ENCODE measurements at places on chromosomes 3 and 15. TPM values are rescaled to one million over a fixed set of nuclear protein-coding genes. Genes with fewer than 3 reads are reported as not detected.

The THBS1 gene
- 3,974 TPM for total RNA-seq

The IL17RE gene
- total RNA-seq, result 2.5 TPM

The GREM1 gene
- 30.4 TPM for total RNA-seq

The GOLGA6A gene
- total RNA-seq, result not detected

The GOLGA6B gene
- total RNA-seq, result not detected

The TF gene
- 1.8 TPM for total RNA-seq

The CCR2 gene
- 1.6 TPM for total RNA-seq

The CHRD gene
- 16.3 TPM for total RNA-seq

The HYKK gene
- total RNA-seq, result 15.3 TPM

The CPNE9 gene
- total RNA-seq, result 0.14 TPM

The TNFSF10 gene
- 36.4 TPM for total RNA-seq

The P2RY14 gene
- 21.4 TPM for total RNA-seq

The IQCF5 gene
- total RNA-seq, result not detected

The TTLL13 gene
- total RNA-seq, result not detected

DNA sequence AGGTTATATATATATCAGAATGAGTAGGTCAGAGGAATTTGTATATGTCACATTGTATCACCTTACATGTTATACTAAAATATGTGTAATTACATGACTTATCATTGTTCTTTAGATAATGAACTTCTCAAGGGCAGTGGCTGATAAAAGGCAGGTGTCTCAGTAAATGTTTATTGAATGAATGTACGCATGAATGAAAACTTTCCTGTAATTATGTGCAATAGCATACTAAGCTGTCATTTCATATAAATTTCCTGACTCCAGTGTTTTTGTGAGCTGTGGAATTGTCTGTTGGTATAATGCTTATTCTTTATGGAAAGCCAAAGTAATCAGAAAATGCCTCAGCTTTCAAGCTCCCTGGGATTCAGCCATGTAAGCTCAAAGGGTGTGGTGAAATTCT is 4.2 kb downstream of the TBC1D23 start:
- no peak for DNase-seq

DNA sequence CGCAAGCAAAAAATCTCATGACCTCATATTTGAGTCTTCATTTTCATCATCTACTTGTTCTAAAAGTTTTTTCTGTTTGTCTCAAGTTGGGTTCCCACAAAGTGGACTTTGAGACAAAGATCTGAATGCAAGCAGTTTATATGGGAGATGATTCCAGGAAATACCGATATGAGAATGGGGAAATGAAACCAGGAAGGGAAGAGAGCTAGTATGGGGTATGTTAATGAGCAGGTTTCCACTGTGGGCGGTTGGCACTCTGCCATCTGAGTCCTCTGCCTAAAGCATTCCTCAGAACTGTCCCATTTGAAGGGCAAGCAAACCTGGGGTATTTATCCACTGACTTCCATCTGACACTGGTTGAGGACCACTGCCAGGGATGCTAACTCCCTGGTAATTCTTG is 8.8 kb downstream of the ADPRH start:
- peak; percentile 78 for DNase-seq

DNA sequence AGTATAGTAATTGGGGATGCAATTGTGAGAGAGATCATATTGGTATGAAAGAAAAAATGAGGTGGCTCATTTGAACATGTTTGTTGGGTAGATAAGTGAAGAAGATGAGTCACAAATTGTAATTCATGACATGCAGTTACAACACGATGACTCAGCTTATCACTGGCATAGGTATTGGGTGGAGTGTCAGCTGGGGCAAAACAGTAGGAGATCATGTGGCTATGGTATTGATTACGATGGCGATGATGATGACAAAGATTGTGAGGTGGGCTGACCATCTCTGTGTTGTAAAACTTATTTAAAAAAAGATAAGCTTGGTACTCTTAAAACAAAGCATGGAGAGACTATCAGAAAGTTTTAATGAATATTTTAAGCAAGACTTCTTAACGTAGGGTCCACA is 11.6 kb upstream of the DPH6 start:
- no peak for DNase-seq

- no peak for DNase-seq
These were observed 246.8 kb downstream of the SLCO3A1 start for GRCh38 chr15:92100301-92100700.

GRCh38 chr3:148901987-148902791 is 37.1 kb downstream of the CPA3 start:
- DNase-seq, result no peak

- DNase-seq, result peak; percentile 56
These were observed 7.8 kb downstream of the PAK6 start for GRCh38 chr15:40246496-40247280.

DNA sequence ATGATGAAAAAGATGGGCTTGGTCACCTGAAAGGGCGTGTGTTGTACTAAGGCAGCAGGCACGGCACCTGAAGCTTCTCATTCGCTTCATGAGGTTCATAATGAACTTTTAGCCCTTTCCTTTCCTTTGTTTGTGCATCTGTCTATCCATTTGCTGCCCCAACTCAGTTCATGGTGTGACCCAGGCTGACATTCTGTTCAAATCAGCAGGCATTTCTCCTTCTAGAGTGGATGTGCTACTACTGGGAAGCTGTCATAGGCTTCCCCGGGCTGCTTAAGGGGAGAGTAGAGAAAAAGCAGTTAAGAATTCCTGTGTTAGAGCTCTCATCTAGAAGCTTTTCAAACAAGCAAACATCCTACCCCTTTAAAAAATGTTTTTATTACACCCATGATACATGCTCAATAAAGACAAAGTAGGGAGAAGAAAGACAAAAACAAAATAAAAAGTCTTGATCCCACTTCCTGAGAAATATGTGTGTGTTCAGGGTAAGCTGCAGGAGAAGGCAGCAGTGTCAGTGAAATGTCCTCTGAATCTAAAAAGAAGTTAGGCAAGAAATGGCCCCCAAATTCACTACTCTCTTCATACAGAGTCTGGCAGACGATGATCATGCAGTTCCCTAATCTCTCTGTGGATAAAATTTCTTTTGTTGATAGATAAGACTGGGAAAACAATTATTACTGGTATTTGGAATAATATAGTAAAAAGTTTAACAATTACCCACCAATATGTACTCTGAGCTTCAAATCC is 136.9 kb upstream of the PFN2 start:
- DNase-seq, result no peak

DNA sequence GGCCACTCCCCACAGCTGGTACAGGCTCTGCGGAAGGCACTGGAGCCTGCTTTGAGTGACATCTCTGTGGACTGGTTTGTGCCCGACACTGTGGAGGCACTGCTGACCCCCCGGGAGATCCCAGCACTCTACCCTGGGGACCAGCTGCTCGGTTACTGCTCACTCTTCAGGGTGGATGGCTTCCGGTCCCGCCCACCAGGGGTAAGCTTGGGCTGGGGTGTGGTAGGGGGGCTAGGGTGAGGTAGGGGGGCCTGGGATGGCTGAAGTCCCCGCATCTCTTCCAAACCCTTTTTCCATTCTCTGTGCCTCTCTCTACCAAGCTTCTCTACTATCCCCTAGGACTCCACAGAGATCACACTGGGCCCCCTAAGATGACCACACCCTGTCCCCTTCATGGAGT is 7.8 kb downstream of the VWA5B2 start:
- DNase-seq, result no peak

DNA sequence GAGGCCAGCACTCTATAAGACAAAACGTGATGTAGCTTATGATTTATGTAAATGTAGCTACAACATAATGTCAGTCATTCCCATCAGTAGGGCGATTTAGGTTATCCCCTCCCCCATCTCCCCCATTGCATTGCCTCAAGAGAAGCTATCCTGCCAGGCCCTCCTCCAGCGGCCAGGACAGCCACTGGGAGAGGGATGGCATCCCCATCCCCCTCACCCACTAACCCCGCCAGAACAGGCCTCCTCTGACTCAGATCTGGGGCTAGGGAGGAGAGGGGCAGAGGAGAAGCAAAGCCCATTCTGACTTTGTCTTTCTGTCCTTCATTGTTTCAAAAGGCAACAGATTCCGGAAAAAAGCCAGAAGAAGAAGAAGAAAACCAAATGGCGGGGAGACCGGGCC is 32.6 kb upstream of the ESYT3 start:
- DNase-seq, result no peak

GRCh38 chr3:169835533-169835932 is 22.8 kb upstream of the LRRC34 start:
- DNase-seq, result no peak

- peak; percentile 76 for DNase-seq
These were observed 101.5 kb downstream of the FBLN2 start for GRCh38 chr3:13650210-13651056.

DNA sequence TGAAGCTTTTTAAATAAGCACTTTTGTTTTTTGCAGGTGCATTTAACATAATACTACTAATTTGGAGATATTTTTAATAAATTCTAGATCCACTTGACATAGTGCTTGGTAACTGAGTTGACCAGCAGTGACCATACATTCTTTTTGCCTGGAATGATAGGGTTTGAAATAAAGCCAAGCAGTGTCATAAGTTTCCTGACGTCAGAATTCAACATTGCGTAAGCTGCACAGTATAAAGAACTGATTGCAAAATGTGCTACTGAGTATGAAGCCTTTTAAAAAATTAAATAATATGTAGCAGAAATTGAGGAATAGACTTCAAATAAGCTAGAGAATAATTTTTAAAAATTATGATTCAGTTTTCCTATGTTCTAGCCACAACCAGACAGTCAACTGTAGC is 454.6 kb upstream of the ARPP21 start:
- no peak for DNase-seq

DNA sequence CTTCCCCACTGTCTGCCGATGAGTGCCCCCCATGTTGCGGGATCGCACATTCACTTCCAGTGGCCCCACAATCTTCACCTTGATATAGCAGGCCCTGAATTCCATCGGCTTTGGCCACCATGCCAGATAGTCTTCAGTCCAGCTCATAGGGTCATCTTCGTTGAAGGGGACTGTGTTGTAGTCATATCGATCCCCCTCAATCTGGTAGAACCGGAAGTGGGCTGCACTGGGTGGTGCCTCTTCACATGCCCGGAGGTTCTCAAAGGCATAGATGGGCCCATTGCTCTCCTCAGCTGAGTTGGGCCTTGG is 12.1 kb upstream of the CLPX start:
- no peak for DNase-seq

- no peak for DNase-seq
These were observed 36.6 kb upstream of the SH3GL3 start for GRCh38 chr15:83410532-83410931.

DNA sequence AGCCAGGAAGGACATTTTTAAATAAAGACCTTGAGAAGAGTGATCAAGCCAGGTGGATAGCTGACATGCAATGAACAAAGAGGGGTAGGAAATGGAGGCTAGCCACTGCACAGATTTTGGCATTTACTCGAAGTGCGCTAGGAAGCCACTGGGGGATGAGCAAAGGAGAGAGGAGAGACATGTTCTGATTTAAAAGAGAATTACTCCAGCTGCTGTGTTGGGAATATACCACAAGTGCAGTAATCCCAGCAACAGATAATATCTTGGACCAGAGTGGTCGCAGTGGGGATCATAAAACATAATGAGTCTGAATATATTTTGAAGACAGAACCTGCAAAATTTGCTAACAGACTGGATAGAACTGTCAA is 19.9 kb downstream of the KPNA4 start:
- DNase-seq, result no peak

GRCh38 chr3:48614044-48614443 is 4.6 kb upstream of the UQCRC1 start:
- no peak for DNase-seq

DNA sequence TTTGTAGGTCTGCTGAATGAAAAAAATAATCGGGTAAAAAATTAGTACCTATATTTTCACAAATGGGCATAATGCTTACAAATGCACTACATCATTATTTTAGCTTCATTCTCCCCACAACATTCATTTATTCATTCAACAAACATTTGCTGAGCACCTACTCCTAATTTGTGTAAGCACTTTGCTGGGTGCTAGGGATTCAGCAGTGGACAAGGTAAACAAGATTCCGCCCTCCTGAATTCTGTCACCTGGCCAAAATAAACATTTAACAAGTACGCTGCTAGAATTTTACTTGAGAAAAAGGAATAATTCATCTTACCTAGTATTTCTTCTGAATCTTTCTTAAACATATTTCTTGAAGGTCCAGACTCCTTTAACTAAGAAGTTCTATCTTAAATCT is 72.1 kb downstream of the TIGIT start:
- no peak for DNase-seq

DNA sequence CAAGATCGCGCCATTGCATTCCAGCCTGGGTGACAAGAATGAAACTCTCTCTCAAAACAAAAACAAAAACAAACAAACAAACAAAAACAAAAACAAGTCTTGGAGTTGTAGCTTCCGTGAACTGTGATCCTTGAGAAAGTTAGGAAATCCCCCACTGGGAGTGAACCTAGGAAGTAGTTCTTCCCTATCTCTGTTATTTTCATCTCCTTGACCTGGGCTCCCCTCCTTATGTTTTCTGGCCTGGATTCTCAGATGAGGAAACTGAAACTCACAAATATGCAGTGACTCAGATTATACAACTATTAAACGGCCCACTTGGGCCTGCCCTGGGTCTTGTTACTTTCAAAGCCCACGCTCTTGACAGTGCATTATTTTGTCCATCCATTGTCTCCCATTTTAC is 29.7 kb downstream of the SAXO2 start:
- DNase-seq, result no peak

DNA sequence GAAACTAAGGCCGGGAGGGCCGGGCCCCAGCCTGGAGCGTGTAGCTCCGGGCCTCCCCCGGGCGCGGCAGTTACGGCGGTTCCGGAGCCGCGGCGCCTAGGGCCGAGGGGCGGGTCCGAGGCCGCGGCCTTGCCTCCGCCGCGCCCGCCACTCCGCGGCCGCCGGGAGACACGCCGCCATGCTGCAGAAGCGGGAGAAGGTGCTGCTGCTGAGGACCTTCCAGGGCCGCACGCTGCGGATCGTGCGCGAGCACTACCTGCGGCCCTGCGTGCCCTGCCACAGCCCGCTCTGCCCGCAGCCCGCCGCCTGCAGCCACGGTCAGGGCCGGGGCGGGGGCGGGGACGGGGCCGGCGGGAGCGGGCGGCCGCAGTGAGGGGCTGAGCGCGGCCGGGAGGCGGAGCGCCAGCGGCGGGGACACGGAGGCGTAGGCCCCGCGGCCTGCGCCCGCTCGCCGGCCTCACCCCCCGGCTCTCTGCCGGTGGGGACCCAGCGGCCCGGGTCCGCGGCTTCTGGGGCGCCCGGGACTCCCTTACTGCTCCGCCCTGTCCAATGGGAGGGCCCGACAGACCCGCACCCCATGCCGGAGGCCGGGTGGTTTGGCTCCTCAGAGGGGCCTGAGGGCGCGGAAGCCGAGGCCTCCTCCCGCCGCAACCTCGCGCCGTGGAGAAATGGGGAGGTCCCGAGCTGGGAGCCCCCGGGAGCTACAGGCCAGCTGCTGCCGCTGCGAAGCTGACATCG is at the start of gene DIS3L:
DIS3L (plus strand) TSS at position 150 of the 738 bp plus-strand sequence; CDS start at position 179, 29 bp downstream.
- peak; percentile 75 for DNase-seq

- DNase-seq, result peak; percentile 77
These were observed 28.4 kb downstream of the CRTC3 start for GRCh38 chr15:90558171-90558573.

GRCh38 chr15:42220216-42220615 is 12.1 kb upstream of the VPS39 start:
- DNase-seq, result no peak

DNA sequence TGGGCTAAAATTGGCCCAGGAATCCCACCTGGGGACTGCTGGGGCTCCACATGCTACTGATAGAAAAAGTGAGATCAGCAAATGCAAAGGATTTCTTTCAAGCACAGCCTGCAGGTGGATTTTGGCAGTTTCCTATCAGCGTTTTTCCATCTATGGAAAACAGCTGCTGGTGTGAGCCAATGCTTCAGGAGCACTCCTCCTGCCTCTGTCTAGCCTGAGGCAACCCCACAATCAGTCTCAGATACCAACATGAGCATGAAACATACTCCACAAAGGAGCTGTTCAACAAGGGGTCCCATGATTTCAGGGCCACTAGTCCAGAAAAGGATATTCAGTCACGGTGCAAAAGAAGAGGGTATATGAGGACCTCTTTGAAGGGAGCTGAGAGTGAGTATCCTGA is 311.5 kb upstream of the THBS1 start:
- DNase-seq, result no peak
